ENCODE measurements at places on chromosomes 5 and 9.

GRCh38 chr9:69649566-69650250 is 22.5 kb downstream of the APBA1 start:
- DNase-seq: no peak

DNA sequence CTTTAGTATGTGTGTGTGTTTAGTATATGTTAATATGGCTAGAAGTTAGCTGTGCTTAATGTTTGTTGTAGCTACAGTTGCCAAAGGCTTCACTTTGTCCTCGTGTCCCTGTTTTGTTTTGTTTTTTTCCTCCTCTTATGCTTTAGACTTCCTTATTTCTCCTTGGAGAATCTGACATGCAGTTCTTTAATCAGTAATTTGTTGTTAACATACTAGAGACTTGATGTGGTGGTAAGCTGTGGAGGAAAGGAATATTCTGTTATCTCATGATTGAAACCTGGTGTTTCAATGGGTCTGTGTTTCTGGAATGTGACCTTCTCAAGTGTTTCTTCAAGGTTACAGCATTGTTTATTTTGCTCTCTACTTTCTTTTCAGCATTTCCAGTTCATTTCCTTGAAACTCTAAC is 515.6 kb upstream of the ST8SIA4 start:
- no peak for DNase-seq

GRCh38 chr5:60504342-60504741 is 195.6 kb downstream of the DEPDC1B start:
- DNase-seq: no peak

- DNase-seq: no peak
These were observed 371.8 kb upstream of the RGMB start for GRCh38 chr5:98401656-98402055.

DNA sequence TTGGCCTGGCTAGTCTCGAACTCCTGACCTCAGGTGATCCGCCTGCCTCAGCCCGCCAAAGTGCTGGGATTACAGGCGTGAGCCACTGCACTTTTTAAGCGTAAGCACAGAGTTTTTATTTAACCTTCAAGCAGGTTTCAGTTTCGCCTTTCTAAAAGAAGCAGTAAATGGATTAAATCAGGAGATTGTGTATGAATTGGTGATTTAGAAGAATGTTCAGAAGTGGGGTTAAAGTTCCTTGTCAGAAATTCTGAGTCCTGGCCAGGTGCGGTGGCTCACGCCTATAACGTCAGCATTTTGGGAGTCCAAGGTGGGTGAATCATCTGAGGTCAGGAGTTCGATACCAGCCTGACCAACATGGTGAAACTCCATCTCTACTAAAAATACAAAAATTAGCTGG is 12.2 kb downstream of the HSPA4 start:
- DNase-seq: no peak

DNA sequence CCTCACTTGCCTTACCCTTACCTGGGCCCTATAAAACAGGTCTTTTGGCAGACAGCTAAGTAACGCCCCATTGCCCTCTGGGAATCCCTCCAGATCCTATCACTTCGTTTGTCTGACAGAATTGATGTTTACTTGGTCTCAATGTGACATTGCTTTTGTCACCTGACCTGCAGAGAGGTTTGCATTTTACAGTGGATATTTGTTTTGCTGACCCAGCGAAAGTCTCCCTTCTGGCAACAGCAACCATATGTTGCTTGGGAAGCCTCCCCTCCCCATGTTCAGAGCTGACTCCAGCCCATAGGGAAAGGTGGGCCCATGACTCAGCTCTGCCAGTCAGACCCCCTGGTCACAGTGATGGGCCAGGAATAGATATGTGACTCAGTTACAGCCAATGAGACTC is 54.0 kb upstream of the LARP1 start:
- DNase-seq: no peak

DNA sequence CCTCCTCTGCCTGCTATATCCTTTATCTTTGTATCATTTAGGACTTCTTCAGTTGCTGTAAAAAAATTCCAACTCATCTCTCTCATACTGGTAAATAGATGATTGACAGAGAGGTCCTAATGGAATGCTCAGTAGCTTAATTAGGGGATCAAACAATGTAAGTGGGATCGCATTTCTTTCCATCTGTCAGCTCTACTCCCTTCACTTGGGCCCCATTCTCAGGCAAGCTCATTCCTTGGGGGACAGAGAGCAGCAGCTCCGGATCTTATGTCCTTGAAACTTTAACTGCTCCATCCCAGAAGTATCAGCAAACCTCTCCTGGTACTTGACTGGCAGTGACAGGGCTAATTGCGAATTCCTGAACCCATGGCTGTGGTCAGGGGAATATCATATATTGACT is 146.7 kb downstream of the YTHDC2 start:
- no peak for DNase-seq

- DNase-seq: no peak
These were observed 48.2 kb upstream of the ANGPTL2 start for GRCh38 chr9:127170652-127171051.

- DNase-seq: no peak
These were observed 301.3 kb downstream of the CWC27 start for GRCh38 chr5:65070026-65070425.

DNA sequence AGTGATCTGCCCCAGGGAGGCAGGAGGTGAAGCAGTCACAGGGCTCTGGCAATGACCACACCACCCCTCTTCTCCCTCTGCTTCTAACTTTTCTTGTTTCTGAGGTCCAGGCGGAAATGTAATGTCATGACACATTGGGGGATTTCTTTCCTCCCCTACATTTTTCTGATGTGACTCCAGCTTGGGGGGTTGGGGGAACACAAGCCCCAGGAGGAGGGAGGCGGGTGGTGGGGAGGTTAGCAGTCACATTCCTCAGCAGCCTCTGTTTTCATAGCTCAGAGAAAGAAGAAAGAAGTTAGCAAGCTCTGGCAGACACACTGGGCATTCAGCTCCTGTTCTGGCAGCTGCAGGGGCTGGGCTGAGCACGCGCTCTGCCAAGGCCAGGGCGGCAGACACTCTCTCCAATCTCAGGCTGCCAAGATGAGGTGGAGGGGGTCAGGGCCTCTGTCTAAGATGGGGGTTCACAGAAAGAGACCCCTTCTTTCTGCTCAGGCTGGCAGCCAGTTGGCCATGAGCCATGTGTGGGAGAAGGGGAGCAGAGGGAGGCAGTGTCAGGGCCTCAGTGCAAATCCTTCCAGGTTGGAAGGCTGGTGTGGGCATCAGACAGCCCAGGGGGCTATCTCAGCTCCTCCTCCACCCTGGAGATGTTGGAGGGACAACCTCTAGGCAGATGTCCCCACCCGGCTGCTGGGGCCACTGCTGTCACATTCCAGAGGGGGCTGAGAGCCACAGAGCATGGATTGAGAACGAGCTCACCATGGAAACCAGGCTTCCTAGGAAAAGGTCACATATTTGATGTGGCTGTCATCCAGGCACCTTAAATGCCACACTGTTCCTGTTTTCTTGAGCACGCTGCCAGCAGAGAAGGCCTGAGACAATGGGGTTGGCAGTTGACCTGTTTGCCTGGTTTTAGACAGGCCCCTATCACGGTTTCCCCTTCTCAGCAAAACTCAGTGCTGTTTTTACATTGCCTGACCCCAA is 20.1 kb upstream of the PFDN1 start:
- DNase-seq: no peak

GRCh38 chr9:74735761-74736160 is 152.0 kb downstream of the TRPM6 start:
- DNase-seq: no peak

DNA sequence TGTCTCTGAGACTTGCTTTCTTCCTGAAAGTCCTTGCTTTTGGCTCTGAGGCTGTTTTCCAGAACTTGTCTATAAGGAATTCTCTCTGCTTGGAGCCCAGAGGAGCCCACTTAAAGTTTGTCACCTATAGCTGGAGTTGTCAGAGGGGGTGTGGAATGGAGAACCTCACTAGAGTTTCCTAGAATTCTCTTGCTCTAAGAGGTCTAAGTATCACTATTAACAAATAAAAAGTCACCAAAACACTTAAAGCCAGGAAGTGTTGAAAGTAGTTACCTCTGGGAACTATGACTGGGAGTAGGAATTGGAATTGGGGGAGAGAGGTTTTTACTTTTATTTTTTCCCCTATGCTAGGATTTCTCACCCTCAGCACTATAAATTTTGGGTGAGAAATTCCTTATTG is 15.0 kb downstream of the SIT1 start:
- DNase-seq: no peak

GRCh38 chr5:2178528-2178927 is 295.8 kb upstream of the IRX4 start:
- no peak for DNase-seq

- DNase-seq: peak; percentile 66
These were observed 644 bp downstream of the BRD3 start for GRCh38 chr9:134066913-134067851.

DNA sequence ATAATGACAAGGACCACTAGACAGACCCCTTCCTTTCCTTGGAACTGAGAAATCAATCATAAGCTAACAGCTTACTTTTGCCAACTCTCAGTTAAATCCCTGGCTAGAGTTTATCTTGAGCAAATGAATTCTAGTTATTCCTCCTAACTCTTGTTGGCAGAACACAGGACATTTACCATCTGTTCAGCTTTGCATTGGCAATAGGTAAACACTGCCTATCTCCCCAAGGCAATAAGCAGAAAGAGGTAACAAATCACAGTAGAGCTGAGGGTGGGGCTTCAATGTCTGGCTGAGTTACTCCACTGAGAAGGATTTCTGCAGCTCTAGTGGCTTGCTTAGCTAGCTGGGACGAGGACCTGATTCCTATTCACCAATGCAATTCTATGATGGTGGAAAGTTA is 503.3 kb upstream of the GRIA1 start:
- DNase-seq: no peak

GRCh38 chr9:136857166-136857565 is 5.0 kb downstream of the MAMDC4 start:
- DNase-seq: no peak

DNA sequence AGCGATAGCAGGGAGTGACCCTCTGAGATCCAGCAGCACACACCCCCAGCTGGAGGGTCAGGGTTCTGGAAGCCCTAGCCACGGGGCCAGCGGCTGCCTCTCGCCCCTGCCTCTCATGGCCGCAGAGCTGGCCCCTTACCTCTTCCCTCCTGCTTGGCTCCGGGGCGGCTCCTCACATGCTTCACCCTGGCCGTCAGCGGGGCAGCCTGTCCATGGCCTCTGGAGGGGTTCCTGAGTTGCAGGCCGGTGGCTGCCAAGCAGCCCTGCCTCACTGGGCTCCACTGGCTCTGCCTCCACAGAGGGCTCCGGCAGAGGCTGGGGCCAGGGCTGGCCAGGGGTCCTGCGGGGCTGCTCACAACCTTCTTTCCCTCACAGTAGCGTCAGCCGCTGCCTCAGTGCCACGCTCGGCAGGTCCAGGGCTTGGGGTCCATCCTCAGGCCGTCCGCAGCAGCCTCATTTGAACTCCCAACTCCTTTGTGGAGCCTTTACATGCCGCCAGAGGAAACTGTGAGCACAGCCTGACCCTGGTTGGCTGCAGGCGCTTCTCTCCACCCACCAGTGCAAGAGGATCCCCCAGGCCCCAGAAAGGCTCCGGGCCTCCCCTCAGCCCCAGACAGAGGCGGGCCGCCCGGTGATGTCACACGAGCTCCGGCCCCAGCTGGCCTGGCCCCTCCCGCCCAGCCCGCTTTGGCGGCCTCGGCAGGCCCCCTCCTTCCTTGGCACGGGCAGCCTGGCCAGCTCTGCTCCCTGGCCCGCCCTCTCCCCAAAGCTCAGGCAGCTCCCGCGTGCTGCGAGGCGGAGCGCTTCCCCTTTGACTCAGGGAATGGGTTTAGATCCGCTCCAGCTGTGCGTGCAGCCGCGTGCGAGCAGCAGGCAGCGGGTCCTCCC is at the start of gene ANGPTL2:
ANGPTL2 (minus strand) TSS at position 460 of the 888 bp plus-strand sequence. CDS start 13,904 bp downstream, outside the sequence.
- peak; percentile 60 for DNase-seq

GRCh38 chr9:21555911-21556310 is 73.8 kb upstream of the IFNE start:
- DNase-seq: no peak

DNA sequence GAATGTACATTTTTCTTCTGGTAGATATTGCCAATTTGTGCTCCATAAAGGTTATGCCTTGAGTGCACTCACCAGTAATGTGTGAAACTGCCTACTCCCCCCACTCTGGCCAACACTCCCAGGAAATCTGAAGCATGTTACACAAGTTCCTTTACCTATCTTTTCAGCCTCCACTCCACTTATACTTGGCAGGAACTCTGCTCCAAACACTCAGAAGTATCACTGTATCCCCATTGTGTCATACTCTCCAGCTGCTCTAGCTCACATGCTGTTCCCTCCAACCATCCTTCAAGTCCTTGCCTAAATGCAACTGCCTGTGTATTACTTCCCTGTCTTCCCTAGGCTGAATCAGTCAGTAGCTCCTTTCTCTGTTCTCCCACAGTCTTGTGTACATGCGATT is 28.3 kb downstream of the POU4F3 start:
- DNase-seq: no peak

- DNase-seq: no peak
These were observed 27.3 kb upstream of the HSPA9 start for GRCh38 chr5:138602371-138603000.

GRCh38 chr9:75001719-75002421 is 26.2 kb downstream of the CARNMT1 start:
- DNase-seq: peak; percentile 94

DNA sequence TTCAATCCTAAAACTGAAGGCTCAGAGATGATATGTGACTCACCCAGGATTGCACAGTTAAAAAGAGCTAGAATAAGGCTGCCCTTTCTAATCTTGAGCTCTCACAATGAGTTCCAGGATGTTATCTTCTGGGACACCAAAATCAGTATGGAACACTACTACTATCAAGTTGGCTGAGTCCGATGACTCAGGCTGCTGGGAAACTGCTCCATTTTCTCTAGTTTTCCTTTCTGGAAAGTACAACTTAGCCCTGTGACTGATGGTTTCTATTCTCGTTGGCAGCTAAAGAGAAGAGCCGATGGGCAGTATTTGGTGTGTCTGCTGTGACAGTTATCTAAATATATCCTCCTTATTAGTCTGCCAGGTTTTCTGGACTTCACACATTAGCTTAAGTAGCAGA is 37.9 kb upstream of the DPYSL3 start:
- no peak for DNase-seq

- no peak for DNase-seq
These were observed 237.4 kb downstream of the NR2F1-AS1 start for GRCh38 chr5:93343570-93343969.

- DNase-seq: peak; percentile 93
These were observed 5.4 kb upstream of the FOXI1 start for GRCh38 chr5:170100066-170100943.

- DNase-seq: no peak
These were observed 20.9 kb upstream of the SLC31A2 start for GRCh38 chr9:113129884-113130283.

- no peak for DNase-seq
These were observed 2.5 kb downstream of the ASS1 start for GRCh38 chr9:130447193-130447816.
